Fibroblast of skin of abdomen (primary cell): ENCODE measurements at places on chromosomes 1 and 21.

DNA sequence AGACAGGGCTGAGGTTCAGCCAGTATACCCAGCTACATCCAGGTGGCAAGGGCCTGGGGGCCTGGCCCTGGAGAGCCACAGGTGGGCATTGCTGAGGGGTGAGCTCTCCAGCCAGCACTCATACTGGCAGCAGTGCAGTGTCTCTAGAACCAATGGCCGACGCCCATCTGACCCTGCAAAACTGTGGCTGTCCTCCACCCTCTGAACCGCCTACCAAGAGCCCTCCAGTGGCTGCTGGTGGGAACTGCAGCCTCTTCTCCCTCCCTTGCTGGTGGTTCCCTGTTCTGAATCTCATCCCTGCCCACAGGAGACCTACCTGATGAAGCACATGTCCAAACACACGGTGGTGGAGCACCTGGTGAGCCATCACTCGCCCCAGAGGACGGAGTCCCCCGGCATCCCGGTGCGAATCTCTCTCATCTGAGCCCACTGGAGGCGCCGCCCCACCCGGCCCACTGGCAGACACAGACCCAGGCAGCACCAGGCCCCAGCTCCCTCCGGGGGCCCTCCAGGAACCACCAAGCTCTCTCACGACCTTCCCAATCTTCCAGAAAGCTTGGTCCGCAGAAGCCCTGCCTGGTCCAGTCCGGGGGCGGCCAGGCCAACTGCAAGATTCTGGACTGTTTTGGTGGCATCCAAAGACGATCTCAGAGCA is 22.1 kb downstream of the A3GALT2 start:
- peak; percentile 44 for DNase-seq

- no peak for DNase-seq
Observed at GRCh38 chr21:43367296-43367695, 59.6 kb downstream of the SIK1 start.

GRCh38 chr1:168686666-168687065 is 42.3 kb downstream of the DPT start:
- DNase-seq: no peak

DNA sequence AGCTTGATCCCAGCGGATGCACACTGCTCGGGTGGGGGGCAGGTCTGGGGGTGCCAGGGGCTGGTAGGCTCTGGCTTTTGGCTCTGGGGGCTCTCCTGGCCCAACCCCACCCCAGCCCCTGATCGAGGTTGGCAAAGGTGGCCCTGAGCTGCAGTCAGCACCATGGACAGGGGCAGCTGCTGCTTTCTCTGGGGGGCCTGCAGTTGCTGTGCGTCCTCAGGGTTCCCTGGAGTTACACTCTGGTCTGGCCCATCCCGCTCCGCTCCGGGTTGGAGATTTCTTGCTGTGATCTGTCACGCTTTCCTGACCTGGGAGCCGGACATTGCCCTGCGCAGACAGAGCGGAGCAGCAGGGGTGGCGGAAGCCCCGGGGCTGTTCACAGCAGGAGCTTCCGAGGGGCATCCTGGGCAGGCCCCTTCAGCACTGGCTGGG is 8.0 kb upstream of the PLCH2 start:
- peak; percentile 15 for DNase-seq

- DNase-seq: peak; percentile 80
Observed at GRCh38 chr1:147273409-147274336, 31.2 kb downstream of the CHD1L start.

GRCh38 chr1:66326867-66327266 is 207.1 kb upstream of the SGIP1 start:
- DNase-seq: no peak

GRCh38 chr21:18368205-18368604 is 35.4 kb downstream of the TMPRSS15 start:
- peak; percentile 10 for DNase-seq

DNA sequence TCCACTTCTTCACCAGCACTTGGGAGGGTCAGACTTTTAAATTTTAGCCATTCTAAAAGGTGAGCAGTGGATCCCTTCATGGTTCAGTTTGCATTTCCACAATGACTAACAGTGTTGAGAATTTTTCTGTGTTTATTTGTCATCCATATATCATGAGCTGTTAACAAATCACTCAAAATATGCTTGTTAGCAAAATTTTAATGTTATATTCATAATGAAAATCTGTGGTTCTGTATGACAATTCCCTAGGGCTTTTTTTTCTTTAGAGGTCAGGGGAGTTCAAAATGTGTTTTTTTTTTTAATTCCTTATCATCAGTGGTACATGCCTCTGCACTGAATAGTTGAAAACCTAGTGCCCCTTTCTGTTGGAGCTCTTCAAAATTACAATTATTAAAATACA is 682.2 kb upstream of the ADGRL2 start:
- no peak for DNase-seq

DNA sequence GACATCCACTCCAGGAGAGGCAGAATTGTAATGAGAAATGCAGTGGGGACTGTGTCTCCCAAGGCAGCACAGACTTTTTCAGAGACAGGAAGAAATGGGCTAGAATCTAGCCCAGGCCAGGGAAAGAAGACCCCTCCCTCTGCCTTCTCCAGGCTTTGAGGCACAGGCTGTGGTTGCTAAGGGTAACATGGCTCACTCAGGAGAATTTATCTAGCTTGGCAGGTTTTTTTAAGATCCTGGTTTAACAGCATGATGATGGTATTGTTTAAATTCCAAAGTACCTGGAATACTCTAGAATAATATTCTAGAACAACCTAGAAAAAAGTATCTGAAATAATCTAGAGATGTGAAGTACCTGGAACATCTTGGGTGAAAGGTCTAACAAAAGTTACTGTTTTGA is 125.6 kb downstream of the URB2 start:
- DNase-seq: no peak
